ENCODE measurements at places on chromosomes 1 and 21.

DNA sequence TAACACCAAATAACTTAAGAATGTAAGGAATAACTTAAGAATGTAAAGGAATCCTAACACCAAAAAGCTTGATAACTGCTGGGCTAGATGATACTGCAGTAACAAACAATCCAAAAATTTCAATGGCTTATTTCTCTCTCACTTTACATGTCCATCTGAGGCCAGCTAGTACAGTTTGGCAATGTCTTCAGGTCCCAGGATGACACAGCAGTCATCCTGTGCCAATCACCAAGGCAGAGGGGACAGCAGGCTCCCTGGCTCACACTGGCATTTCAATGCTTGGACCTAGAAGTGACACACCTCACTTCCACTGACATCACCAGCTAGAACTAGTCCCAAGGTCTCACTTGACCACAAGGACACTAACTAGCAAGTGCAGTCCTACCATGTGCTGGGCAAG is 15.3 kb downstream of the DNAJC11 start:
- peak; percentile 73 for DNase-seq

- DNase-seq: no peak
Measured at GRCh38 chr1:1537626-1538250, 2.7 kb downstream of the TMEM240 start.

GRCh38 chr1:12475101-12475500 is 142.9 kb downstream of the DHRS3 start:
- DNase-seq: no peak

DNA sequence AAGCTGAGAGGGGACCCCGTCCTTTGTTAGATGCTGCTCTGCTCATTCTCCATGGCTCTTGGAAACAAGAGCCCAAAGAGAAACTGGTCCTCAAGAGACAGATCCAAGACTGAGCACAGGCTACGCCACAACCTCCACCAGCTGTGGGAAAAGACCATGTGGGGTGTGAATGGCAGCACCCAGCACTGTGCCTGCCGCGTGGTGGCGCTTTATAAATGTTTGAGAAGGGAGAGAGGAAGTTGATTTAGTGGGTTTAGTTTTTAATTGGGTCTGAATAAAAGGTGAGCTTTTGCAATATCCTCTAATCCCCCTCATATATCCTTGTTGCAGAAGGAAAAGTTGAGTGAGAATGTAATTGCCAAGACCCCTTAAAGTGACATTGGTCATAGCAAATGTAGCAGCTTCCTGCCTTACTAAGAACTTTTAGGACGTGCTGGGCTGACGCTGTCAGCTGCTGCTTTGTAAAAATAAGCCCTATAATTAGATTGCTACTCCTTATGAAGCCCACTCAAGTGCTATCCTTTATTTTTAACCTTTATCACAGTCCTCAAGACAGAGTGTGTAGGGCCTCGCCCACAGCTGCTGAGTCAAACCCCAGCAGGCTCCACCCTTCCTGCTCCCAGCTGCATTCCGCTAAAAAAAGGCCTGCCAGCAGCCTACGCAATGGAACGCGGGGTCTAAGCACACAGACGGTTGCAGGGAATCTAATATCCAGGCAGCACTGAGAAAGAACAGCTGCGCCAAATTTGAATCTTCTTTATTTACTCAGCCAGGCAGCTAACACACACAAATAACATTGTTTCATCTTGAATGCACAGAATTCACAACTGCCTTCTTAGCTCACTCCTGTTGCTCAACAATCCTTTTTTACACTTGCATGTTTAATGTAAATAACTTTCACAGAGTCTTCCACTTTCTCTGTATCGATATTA is 47.4 kb upstream of the PRDX6 start:
- peak; percentile 93 for DNase-seq

GRCh38 chr1:193451606-193452005 is 265.2 kb upstream of the B3GALT2 start:
- no peak for DNase-seq

DNA sequence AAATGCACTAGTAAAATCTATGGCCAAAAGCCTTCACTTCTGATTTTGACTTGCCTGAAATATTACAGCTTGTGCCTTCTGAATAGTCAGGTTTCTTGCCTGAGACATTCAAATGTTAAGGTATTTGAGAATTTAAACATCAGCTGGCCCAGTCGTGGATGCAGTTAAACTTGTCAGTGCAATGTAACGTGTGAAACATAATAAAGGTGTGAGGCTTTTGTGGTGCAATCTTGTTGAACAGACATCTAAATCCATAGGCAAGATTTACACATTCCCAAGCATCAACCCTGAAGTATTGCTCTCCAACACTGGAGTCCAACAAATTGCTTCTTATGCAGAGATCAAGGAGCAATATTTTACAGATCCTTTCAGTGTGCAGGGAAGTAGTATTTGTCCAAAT is 4.4 kb downstream of the CCN1 start:
- DNase-seq: peak; percentile 76

DNA sequence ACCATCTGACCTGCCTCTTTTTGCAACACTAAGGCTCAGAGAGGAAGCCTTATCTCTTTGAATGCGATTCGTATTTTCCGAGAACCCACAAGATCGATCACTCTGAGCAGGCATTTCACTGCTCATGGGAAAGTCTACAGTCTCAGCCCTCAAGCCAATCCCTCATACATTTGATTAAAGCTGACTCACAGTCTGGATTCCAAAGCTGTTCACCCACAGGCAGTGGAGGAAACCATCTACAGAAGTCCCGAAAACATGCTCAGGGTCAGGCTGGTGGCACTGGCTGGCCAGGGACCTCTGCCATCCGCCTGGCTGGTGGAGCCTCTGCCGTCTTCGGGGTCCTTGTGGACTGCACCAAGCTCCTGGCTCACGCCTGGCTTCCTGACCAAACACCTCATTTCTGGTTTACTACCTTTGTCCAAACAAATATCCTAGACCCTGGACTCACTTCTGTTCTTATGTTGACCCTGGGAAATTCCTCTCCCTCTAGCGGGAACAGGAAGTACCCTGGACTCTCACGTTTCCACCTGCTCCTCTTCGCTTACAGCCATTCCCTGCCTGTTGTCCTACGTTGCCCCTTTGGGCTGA is 650.0 kb downstream of the SMYD3 start:
- DNase-seq: peak; percentile 80

DNA sequence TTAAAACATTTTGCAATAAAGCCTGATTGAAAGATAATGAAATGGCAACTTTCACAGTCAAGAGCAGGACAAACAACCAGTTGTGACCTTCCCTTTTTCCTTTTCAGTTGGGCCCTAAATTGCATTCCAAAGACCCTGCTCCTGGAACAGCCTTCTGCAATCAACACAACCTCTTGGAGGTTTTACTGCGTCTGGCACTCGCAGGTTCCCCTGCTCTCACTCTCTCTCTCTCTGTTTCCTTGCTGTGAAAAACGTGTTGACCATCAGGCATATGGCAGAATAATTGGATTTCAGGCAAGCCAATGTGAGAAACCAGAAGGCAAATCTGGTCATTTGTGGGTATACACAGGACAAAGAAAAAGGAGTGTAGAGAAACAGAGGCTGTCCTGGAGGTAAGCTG is 23.2 kb downstream of the SLC44A5 start:
- DNase-seq: no peak

DNA sequence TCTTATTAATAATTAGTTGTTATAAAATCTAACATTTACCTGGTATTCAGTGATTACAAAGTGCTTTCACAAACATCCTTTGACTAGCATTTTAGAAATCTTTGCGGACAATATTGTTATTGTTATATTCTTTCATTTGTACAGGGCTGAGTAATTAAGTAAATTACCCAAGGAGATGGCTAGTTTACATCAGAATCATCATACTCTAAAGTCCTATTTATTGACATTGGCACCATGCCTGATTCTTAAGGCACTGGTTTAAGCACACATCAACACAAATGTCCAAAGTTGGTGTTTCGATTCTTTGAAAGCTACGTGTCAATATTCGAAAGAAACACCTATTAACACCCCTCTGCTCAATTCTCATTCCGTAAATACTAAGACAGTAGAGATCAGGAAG is 424.6 kb upstream of the CHRM3 start:
- DNase-seq: no peak

DNA sequence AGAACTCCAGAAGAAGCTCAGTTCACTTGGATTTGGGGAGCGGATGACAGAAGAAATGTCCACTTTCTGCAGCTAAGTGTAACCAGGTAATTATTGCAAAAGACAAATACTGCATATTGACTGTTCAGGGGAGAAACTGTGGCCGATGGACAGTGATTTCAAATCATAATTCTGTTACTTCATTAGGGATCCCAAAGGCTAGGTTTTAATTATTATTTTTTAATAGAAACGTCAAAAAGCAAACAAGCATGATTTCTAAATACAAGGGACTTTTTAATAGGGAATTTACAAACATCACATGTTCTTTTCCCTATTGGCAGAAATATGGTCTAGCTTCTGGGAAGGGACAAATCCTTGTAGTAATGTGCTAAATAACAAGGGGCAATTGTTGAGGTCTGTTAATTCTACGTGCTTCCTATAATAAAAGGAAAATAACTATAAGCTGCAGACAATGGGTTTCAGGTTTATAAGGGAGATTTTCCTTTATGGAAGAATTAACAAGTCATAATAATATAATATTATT is 15.5 kb downstream of the DIPK1A start:
- no peak for DNase-seq

- DNase-seq: peak; percentile 75
Measured at GRCh38 chr1:223716302-223716862, 4.0 kb downstream of the CAPN2 start.

- DNase-seq: no peak
Measured at GRCh38 chr21:17139696-17140095, 373.1 kb upstream of the CXADR start.

GRCh38 chr1:181088079-181089016 is at the start of gene IER5:
IER5 (plus strand) TSS chr1:181088700; CDS start chr1:181088903, 203 bp downstream.
- peak; percentile 97 for DNase-seq

DNA sequence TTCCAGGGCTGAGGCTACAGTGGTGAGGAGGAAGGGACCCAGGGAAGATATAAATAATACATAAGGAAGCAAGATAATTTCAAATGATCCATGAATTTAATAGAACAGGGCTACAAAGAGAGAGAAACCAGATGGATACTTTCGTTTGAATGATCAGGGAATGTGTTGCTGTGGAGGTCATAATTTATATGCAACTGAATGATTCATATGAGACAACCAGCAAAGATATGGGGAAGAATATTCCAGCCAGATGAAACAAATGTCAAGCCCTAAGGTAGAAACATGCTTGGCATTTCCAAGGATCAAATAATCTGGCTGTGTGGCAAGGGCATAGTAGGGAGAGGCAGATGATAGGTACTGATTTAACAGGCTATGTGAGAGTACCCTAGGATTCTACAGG is 84.8 kb upstream of the ZC3H11B start:
- no peak for DNase-seq

- DNase-seq: no peak
Measured at GRCh38 chr21:31484219-31484618, 140.2 kb upstream of the TIAM1 start.

DNA sequence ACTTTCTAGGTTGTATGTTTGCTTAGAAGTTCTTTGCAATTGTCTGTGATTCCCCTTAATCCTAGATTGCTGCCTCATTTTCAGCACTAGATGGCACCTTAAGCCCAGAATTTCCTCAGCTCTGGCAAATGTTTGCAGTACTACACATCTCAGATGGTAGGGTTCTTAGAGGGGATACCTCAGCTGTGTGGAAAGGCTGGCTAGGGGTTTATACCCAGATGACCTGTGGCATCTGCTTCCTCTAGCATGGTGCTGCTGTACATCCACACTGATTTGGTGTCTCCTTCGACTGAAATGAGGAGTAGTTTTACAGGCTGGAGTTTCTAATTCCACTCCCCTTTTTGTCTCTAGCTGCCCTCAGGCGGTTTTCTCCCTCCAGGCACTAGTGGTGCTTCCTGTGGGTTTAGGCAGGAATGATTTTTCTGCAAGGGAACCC is 23.5 kb downstream of the ASB17 start:
- peak; percentile 45 for DNase-seq

DNA sequence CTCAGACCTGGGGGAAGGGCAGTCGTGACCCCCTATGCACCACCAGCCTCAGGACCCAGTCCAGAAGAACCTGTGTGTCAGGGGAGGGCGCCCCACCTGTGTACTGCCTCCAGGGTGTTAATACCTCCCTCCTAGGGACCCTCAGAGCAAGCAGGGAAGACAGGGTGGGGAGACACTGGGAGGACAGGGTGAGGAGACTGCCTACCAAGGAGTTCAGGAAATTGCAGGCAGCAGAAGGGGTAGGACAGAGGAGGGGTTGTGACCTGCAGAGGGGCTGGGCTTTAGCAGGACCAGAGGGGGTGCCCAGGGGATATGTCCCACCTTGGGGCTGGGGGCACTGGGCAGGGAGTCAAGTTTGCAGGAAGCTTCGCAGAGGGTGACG is 5.2 kb downstream of the C21orf58 start:
- no peak for DNase-seq

DNA sequence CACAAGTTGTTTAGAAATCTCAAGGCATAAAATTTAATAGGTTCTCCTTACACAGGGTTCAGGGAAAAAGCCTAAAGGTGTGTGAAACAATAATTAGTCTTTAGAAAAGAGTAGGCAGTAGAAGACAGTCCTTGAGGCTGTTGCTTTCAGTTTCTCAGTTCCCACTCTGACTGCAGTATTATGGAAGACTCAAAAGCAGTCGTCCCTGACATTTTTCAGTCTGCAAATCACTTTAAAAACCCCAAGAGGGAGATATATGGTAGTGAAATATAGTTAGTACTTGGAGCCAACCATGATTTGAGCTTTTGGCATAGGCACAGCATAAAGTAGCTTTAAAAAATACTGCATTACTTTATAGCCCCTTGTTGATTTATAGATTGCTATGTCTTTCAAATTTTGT is 299.7 kb downstream of the OLFM3 start:
- peak; percentile 8 for DNase-seq

DNA sequence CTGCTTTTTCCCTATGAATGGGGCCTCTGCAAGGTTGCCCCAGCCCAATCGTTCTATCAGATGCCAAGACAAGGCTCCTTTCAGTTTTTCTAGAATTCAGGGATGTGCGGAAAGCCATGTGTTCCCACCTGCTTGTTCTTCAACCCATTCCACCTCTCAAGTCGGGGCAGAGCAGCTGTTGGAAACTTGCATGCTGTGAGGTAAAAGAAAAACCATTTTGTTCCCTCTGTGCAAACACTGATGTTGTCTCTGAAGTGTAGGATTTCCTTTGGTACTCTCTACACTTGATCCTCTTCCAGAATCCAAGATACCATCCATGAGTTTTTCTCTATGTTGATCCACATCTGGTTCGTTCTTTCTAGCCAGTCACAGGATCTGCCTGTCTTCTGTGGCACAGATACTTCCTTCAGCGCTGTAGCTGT is 7.3 kb downstream of the IER5 start:
- DNase-seq: no peak

GRCh38 chr1:151199873-151200581 is 1.7 kb downstream of the PIP5K1A start:
- DNase-seq: peak; percentile 90

GRCh38 chr1:158002631-158003405 is 9.4 kb downstream of the KIRREL1 start:
- no peak for DNase-seq

DNA sequence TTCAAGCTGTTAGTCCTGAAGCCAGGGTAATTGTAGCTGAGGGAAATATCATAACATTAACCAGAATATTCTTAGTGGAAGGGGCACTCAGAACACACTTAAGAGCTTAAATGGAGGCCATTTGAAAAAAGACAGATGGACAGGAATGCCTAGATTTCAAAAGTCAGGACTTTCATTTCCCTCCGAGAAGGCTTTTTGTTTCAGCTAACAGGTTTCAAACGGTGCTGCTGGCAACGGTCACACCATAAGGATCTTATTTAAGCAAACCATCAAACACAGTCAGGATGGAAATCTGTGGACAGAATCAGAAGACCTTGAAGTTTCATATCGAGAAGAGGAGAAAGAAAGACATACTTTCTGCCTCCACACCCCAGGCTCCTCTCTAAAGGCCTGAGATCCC is 70.1 kb downstream of the SLC66A1 start:
- no peak for DNase-seq
